ENCODE measurements at places on chromosomes 7 and 10.

DNA sequence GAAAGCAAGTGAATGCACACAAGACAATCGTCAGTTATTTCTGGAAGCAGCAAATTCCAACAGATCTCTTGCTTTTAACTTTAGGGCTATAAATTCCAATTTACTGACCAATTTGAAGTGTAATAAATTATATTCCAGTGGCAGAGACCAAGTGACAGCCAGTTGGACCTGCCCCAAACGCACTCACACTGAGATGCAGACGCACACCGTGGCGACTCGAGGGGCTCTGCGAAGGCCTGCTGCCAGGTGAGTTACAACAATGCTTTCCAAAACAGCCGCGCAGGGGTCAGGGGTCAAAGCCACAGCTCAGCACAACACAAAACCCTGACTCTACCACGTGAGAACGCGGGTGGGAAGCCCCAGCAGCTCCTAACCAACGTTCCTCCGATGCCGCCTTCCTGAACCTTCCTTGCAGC lies 97.4 kb downstream of the ZRANB1 start:
- no peak for DNase-seq

DNA sequence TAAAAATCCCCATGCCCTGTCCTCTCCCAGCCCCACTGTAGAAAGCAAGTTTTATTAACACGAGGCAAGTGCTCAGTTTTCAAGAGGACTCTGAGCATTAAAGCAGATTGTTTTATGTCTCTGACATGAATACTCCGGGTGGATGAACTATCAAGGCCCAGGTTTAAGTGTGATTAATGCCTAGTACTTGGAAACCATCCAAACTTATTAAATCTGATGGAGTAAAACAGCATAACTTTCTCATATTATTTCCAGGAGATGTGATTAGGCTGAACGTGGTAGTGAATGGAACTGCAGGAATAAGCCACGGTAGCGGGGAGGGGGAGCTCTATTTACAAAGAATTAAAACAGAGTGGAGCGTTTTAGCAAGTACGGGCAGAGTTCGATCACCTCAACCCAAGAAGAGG lies 144.2 kb upstream of the RNF32 start:
- no peak for DNase-seq

- no peak for DNase-seq
Observed at GRCh38 chr10:14397066-14397465, 66.3 kb upstream of the FRMD4A start.

- DNase-seq: no peak
Observed at GRCh38 chr10:132387764-132388210, 9.2 kb upstream of the PWWP2B start.

DNA sequence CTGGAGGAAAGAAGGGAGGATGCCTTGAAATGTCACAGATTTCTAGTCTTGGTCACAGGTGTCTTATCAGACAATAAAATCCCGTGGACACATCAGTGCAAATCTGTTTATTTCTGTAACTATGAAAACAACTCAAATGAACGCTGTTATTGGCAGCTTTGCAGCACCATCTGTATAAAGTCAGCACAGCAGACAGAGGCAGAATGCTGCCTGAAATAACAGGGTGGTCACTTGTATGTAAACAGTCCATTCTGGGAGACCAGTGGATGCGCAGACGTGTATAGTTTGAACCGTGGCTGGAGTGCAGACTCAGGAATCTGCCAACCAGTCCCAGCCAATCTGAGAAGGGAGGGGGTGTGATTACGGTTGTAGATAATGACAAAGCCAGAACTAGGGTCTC lies 54.8 kb downstream of the SEC23IP start:
- DNase-seq: no peak

- no peak for DNase-seq
Observed at GRCh38 chr10:50513956-50514355, 109.8 kb downstream of the SGMS1 start.
